ENCODE measurements at places on chromosomes 1 and 21. TPM values are rescaled to one million over a fixed set of nuclear protein-coding genes. Genes with fewer than 3 reads are reported as not detected.

- DNase-seq = no peak
- H3K4me3 ChIP-seq = no peak overlapping the region
- H3K36me3 ChIP-seq = no peaks in the 10 kb centered on the region
- H3K27me3 ChIP-seq = peaks cover 2% of the 10 kb centered on the region
These were observed 5.5 kb downstream of the TRAF5 start for GRCh38 chr1:211332036-211332616.

DNA sequence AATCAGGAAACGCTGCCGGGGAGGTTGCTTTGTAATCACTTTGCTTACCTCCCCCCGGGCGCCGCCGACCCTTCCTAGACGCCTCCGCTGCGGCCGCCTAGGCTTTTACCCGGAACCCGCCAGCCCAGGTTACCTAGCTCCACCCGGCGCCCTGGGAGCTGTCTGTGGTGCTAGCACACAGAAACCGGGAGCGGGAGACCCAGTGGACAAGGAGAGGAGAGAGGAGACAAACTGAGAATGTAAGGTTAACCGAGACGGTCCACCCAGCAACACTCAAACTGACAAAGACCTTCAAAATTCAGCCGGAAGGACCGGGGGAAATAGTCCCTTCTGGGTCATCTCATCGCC, 9.8 kb downstream of the BARHL2 start:
- peak overlapping the region; percentile 78 for H3K4me3 ChIP-seq
- H3K27ac ChIP-seq = no peak overlapping the region
- peak; percentile 40 for DNase-seq
- H3K4me1 ChIP-seq = peaks cover 13% of the 10 kb centered on the region
- H3K27me3 ChIP-seq = peaks cover 27% of the 10 kb centered on the region

SNX7 gene
- 20.3 TPM for total RNA-seq

DNA sequence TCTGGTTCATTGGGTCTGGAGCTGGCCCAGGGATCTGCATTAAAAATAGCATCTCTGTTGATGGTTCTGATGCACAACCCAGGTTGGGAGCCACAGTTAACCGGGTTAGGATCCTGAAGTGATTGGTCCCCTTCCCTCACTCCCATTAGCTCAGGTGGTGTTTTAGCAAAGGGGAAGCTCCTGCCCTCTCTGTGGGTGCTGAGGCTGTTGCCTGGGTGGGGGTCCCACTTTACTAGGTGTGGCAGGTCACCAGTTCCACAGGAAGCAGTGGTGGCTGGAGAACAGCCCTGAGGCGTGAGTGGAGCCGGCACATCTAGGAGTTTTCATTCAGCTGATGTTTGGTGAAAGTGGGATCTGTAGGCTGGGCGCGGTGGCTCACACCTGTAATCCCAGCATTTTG, 86.5 kb downstream of the MAN1C1 start:
- no peak for DNase-seq
- H3K27me3 ChIP-seq = peaks cover 6% of the 10 kb centered on the region
- H3K4me3 ChIP-seq = no peak overlapping the region
- no peak overlapping the region for H3K27ac ChIP-seq
- H3K4me1 ChIP-seq = peaks cover 42% of the 10 kb centered on the region
- H3K36me3 ChIP-seq = no peaks in the 10 kb centered on the region

Data from glutamatergic neuron (in vitro differentiated cells).